Stimulated activated CD4-positive, alpha-beta T cell treated with anti-CD3 and anti-CD28 coated beads, Interleukin-2, amount 100 ng/mL, for 4 hours (primary cell): ENCODE measurements at places on chromosomes 2 and 18.
A peak's percentile ranks its signal among the peaks of the same experiment; 100 is the strongest.

- DNase-seq, result no peak
Observed at GRCh38 chr2:186327251-186327868, 158.7 kb upstream of the ZC3H15 start.

GRCh38 chr2:212777020-212777491 is 238.5 kb upstream of the ERBB4 start:
- DNase-seq, result no peak

GRCh38 chr2:49935449-49935848 is 781.1 kb upstream of the FSHR start:
- DNase-seq, result no peak

DNA sequence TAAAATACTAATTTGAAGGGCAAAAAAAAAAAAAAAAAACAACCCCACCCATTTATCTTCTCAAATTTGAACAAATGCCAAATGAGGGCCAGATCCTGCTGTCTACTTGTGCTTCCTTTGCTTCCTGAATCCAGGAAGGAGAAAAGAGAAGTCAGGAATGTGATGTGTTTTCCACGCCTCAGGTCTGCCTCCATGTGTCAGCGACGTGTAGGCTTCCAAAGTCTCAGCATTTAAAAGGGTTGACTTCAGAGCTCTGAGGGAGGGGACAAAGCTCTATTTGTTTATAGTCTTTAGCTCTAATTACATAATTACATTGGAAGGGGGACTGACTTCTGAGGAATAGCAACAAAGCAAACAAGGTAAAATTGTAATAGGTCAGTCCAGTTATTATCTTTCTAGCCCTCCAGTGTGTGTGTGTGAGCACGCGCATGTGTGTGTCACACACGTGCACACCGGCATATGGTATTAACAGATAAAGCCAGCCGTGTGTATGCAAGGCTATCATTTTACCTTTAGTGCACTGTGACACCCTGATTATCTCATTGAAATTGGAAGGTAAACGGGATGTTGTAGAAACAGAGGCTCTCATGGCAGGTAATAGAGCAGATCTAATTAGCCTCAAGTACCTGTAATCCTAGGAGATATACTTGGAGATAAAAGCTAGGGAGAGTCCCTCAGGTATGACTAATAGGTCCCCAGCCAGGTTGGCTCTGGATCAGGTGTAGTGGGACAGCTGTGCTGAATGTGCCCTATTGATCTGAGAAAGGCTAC is 911.4 kb upstream of the ZEB2 start:
- DNase-seq, result no peak

GRCh38 chr18:62768558-62768943 is 53.2 kb downstream of the PHLPP1 start:
- no peak for DNase-seq

GRCh38 chr2:64586883-64587481 is 62.9 kb downstream of the AFTPH start:
- no peak for DNase-seq

DNA sequence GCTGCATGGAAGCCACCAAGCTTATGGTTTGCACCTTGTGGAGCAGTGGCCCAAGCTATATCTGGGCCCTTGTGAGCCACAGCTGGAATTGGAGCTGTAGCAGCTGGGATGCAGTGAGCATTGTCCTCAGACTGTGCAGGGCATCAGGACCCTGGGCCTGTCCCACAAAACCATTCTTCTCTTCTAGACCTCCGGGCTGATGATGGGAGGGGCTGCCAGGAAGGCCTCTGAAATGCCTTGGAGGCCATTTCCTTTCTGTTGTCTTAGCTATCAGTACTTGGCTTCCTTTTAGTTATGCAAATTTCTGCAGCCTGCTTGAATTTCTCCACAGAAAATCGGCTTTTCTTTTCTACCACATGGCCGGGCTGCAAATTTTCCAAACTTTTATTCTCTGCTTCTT is 46.4 kb upstream of the CSRNP3 start:
- no peak for DNase-seq

DNA sequence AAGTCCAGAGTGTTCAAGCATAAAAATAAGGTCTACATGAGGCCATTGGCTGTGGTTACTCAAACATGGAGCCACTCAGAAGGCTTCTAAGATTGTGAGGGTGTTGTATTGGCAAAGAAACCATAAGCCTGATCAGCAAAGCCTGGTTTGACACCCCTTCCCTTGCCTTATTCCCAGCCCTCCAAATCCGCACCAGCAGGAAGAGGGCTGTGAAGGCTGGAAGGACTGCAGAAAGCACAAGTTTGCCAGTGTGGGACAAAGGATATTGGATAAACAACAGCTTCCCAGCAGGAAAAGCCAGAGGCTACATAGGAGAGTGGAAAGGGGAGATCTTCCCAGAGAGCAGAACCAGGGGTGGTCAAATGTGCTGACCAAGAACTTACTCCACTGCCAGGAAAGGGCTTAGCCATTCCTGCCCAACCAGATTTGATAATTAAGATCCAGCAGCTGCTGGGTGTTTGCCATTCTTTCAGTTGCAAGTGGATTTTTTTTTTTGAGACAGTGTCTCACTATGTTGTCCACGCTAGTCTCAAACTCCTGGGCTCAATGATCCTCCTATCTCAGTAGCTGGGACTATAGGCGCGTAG is 1.5 kb upstream of the PRKAG3 start:
- no peak for DNase-seq

GRCh38 chr2:12504443-12504842 is 212.3 kb upstream of the TRIB2 start:
- peak; percentile 31 for DNase-seq

DNA sequence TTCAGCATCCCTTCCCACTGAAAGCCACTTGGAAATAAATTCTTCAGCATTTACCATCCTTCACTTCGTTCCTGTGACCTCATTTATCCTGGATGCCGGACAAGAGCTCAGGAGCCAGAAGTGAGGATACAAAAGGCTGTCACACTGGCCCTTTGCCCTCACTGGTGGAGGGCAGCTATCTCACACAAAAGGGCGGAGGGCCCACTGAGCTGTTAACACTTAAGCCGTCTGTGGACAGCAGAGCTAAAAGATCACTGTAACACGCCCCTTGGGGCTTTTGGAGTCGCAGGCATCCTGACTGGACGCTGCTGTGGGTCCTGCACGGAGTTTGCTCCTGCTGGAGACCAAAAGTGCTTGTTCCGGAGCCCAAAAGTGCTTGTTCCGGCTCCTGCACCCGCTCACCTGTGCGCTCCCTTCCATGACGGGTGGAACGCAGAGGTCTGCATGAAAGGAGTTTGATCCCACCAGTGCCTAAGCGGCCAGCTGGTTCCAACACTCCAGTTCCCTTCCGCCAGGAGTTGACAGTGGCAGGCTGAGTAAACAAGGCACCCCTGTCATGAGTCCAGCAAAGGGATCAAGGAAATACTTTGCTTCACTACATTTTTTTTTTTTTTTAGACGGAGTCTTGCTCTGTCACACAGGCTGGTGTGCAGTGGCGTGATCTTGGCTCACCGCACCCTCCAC is 572.0 kb upstream of the LINC00305 start:
- DNase-seq, result no peak

- DNase-seq, result no peak
Observed at GRCh38 chr2:71895320-71896161, 252.1 kb downstream of the CYP26B1 start.

DNA sequence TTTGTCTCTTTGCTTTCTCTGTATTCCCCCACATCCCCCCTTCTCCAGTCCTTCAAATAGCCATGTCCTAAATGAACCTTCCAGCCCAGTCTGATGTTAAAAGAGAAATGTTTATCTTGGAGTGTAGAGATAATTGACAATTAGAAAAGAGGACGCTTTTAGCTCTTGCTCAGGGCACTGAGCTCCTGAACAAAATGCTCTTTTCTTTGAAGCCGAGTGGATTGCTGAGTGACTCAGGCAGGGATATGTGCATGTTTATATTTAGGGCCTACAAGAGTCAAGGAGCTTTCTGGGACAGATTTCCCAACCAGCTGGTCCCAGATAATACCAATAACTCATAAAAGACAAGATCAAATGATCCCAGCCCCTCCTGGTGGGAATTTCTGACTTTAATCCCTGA is 88.0 kb upstream of the SETBP1 start:
- no peak for DNase-seq

DNA sequence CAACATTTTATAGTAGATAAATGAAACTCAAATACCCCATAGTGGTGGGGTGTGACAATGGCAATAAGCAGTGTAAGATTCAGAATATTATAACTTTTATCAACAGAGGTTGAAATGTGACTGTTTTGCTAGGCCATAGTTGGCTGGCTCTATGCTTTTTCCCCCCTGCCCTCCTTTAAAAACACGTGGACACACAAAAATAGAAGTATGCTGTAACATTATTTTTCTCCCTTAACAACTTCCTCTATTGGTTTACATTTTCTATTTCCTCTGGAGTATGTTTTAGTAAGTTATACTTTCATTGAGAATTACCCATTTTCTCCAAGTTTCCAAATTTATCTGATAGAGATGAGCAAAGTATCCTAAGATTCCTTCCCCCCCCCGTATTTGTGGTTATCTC is 31.1 kb downstream of the NDUFAF7 start:
- DNase-seq, result no peak

DNA sequence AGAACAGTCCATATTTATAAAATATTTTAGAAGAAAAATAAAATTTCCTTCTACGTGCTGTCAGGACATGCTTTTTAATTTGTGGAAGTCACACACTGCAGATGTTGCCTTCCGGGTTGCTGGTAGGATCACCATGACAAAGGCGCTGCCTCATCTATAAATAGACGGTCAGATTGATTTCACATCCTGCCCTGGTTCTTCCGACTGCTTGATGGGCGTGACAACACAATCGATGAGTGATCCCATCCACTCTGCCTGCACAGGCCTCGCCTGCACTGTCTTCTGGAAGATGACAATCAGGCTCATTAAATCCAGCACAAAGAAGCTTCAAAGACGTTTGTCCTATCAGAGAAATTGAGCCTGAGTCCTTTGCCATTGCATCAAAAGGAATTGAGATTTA is 318.9 kb upstream of the TRIB2 start:
- DNase-seq, result no peak

GRCh38 chr2:86624267-86624547 is 542 bp upstream of the RNF103 start:
- no peak for DNase-seq

DNA sequence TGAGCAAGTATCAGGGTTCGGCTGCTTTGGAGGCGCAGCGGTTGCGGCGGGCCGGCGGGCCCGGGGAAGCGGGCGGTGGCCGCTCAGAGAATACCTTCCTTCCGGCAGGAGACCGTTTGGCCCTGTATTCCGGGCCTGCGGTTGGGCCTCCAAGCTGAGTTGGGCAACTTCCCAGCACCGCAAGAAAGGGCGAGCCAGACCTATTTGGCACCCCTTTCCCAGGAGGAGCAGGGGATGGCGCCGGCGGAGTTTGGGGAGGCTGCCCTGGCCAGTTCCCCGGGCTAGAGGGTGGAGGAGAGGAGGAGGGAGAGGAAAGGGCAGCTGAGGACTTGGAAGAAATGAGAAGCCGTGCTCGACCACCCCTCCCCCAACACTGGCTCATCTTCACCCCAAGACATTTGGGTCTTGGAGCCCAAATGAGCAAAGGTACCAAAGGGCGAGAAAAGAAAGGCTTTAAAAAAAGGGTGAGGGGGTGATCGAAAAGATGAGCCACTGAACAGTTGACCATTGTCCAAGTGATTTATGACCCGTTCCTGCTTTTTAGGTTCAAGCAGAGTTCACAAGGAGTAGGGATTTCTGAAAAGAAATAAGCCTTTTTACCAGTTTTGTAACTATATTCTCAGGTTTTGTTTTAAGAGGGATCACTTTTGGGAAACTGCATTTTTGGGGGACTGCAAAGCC is 8.4 kb downstream of the HOXD3 start:
- DNase-seq, result no peak

DNA sequence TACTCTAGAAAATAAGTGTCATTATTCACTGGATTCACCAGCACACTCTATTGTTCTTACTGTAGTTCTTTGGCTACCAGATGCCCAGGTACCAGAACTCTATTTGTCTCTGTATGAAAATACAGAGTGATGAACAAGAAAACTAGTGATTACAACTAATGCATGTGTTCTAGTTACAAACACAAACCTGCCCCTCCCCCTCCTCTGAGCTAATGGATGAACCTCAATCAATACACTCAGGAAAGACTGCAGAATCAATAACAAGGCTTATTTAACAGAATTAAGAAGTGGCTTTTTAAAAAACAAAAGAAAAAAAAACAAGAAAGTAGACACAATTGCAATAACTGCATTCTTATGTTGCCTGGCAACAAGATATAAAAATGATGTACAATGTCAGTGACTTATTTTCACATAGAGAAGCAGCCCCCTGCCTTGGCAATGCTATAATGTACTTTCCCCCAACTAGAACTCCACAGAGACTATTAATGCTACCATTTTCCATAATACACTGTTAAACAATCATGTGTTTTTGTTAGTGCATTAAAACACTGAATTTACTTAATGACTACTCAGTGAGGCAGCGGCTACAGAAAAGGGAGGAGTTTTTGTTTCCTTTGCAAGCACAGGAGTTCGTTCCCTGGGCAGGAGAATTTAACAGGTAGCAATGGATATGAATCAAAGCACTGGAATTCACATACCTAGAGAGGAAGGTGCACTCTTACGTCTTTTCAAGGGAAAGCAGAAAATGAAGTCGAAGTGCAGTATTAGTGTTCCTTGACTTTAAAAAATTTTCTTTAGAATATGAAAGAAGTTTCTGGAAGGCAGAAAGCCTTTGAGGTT is 318.8 kb upstream of the REV1 start:
- DNase-seq, result no peak

GRCh38 chr18:64993695-64994094 is 757.1 kb upstream of the CDH7 start:
- no peak for DNase-seq

DNA sequence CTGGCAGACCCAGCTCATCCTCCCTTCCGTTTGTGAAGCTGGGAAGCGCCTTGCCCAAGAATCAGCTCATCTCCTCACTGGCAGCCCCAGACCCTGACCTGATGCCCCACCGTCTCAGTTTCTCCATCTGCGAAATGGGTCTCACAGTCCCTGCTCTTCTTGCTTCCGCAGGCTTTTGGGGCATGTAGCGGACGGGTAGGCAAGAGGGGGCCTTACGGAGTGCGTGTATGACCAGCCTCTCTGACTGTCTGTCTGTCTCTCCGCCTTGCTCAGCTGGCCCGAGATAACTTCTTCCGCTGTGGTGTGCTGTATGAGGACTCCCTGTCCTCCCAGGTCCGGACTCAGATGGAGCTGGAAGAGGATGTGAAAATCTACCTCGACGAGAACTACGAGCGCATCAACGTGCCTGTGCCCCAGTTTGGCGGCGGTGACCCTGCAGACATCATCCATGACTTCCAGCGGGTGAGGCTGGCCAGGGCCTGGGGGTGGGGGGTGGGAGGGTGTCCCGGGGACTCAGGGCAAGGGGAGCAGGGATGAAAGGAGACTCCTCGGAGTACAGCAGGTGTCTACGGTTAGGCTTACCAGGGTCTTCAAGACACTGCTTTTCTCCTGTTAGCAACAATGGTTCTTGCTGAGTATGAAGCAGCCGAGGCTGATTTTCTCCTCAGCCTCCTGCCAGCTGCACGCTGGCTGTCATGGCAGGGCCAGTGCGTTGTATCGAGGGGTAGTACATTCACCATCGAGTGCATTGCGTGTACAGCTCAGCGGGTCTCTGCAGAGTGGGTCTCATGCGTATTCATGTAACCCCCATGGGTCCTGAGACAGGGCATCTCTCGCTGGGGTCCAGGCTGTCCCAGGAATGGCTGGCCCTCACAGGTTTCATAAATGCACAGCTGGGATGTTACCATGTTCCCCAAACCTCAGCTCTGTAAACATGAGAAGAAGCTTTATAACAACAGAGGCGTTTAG is 10.9 kb downstream of the ITM2C start:
- DNase-seq, result no peak

- DNase-seq, result no peak
Observed at GRCh38 chr2:169525434-169525833, 15.9 kb downstream of the KLHL41 start.
